ENCODE measurements at places on chromosomes 6 and 20.

- peak; percentile 53 for DNase-seq
These were observed 673 bp downstream of the MARCKS start for GRCh38 chr6:113857556-113858479.

GRCh38 chr6:110656492-110656891, 158.8 kb downstream of the CDK19 start:
- no peak for DNase-seq

DNA sequence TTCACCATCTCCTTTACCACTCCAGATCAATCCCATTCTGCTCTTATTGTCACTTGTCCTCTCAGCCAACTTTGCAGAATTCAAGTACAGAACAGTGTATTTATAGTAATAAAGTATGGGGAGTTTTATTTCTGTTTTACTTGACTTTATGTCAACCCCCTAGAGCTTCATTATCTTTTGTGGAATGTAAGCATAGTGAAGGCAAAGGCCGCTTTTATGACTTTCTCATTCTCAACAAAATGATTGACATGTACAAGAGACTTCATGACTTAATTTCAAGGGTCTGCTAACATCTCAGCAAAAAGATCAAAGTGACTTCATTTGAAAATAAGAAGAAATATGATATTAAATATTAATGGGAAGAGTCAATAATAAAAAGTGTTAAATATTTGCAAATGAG, 28.7 kb upstream of the ARID1B start:
- DNase-seq: no peak

GRCh38 chr6:57262488-57262887, 40.4 kb upstream of the RAB23 start:
- peak; percentile 78 for DNase-seq

GRCh38 chr20:63574156-63574828, at the start of gene HELZ2:
TSS of gene HELZ2 (minus strand) at chr20:63574239. CDS start at chr20:63572385, 1,854 bp downstream.
- DNase-seq: peak; percentile 47

DNA sequence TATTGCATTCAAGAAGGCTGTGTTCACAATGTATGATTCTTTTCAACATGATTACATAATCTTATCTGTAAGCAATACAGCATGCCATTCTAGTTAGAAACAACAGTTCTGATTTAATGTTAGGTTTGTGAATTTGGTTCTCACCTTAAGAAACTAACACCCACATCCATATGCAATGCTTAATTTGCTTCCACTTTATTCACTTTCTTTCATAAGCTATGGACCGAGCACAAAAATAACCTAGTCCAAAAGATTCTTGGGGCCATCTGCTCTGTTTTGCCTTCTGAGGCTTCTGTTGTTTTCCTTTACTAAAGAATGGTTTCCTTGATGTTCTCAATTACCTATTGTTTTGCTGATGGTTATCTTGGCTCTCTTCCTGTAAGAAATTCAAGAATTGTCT, 258.2 kb downstream of the EYS start:
- DNase-seq: no peak

- DNase-seq: no peak
These were observed 35.4 kb downstream of the CYP24A1 start for GRCh38 chr20:54138427-54138826.

DNA sequence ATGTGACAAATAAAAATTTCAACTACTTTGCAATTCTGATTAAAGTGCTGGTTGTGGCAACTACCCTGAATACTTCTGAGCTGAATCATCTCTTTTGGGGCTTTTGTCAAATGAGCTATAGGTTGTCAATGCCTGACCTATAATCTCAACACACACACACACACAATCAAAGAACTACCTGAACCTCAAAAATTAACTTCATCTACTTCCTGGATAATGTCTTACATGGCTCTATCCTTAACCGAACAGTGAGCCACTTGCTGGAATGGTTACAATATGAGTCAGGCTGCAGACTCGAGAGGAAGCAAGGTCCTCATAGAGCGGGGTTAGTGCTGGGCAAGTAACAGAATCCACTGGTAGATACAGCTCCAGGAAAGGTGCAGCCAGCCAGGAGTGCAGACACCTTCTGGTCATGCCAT, 70.6 kb upstream of the DST start:
- DNase-seq: peak; percentile 82

Measured in fibroblast of lung (primary cell).